Umbilical cord (tissue), 2 donors: ENCODE measurements at places on chromosomes 6 and 20. TPM values are rescaled to one million over a fixed set of nuclear protein-coding genes. Genes with fewer than 3 reads are reported as not detected.

DNA sequence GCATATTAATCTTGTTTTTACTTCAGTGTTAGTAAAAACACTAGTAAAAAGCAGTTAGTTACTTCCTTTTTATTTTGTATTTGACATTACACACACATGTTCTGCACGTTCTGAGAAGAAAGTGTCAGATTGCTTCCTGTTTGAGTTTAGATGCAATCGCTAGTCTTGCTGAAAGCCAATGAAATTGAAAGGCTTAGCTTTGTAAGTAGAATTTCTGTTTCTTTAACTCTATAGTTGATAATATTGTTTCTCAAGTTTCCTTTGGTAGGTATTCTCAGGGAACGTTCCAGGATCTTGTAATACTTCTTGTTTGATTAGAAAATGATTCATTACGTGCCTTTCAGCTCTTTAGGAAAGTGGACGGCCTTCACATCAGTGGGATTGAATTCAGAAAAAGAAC, 55.0 kb downstream of the CDKAL1 start:
- no peak for DNase-seq

- peak; percentile 20 for DNase-seq
Observed at GRCh38 chr6:142569676-142570075, 267.9 kb downstream of the ADGRG6 start.

DNA sequence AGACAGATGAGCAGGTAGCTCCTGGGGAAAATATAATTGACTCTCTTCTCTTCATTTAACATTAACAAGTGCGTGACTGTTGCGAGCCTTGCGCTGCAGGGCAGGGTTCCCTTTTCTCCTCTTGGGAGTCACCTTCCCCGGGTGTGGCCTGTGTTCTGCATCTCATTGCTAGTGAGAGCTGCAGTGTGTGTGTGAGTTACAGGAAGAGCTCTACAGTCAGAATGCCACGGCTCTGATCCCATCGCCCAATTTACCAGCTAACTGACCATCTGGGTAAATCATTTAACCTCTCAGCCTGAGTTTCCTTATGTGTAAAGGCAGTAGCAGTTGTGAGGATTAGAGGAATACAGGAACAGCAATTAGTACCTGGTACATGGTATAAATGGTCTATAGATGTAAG, 106.8 kb upstream of the NUP153 start:
- DNase-seq, result no peak

The PCSK2 gene
- total RNA-seq, result 1.2 TPM

The HLA-DOA gene
- total RNA-seq, result 0.72 TPM

The BMP7 gene
- 17.1 TPM for total RNA-seq
